ENCODE measurements at places on chromosomes 11 and 22. TPM values are rescaled to one million over a fixed set of nuclear protein-coding genes. Genes with fewer than 3 reads are reported as not detected.

ENDOD1 gene
- 40.3 TPM for total RNA-seq

TALDO1 gene
- total RNA-seq: 355 TPM

YPEL1 gene
- total RNA-seq: not detected

TMEM138 gene
- total RNA-seq: 29.1 TPM

FOLR1 gene
- total RNA-seq: not detected

ALDH3B2 gene
- total RNA-seq: 43.2 TPM

GRIK4 gene
- not detected for total RNA-seq

OR6T1 gene
- total RNA-seq: not detected

FAM181B gene
- total RNA-seq: 1.1 TPM

CASP1 gene
- total RNA-seq: 17.7 TPM

USP47 gene
- total RNA-seq: 30.3 TPM

MADD gene
- 14.1 TPM for total RNA-seq

DEPDC7 gene
- total RNA-seq: 2.1 TPM

NXPE2 gene
- total RNA-seq: not detected

MPPED2 gene
- total RNA-seq: not detected

RFPL2 gene
- not detected for total RNA-seq

KCNJ1 gene
- 0.07 TPM for total RNA-seq

NXPE1 gene
- not detected for total RNA-seq

EXT2 gene
- total RNA-seq: 73.3 TPM

OR5D14 gene
- not detected for total RNA-seq

DDIAS gene
- total RNA-seq: 8.7 TPM

SMTNL1 gene
- not detected for total RNA-seq

IL17REL gene
- not detected for total RNA-seq

KLHL35 gene
- 0.14 TPM for total RNA-seq

MMP3 gene
- 0.21 TPM for total RNA-seq

ELMOD1 gene
- total RNA-seq: not detected

MYBPC3 gene
- not detected for total RNA-seq

OR51B2 gene
- not detected for total RNA-seq

SHISA8 gene
- not detected for total RNA-seq

RGL4 gene
- not detected for total RNA-seq

OR2D2 gene
- not detected for total RNA-seq

RBMXL2 gene
- total RNA-seq: not detected

MYO18B gene
- total RNA-seq: not detected

ADAMTS15 gene
- 8.0 TPM for total RNA-seq

ATL3 gene
- total RNA-seq: 24.3 TPM

MUC5AC gene
- total RNA-seq: not detected

MMP8 gene
- total RNA-seq: not detected

ABTB2 gene
- total RNA-seq: 3.3 TPM

C22orf42 gene
- total RNA-seq: not detected

MOGAT2 gene
- total RNA-seq: not detected

ADORA2A gene
- not detected for total RNA-seq

RDX gene
- 69.4 TPM for total RNA-seq

ARHGAP42 gene
- 1.6 TPM for total RNA-seq

SLC43A3 gene
- 39.1 TPM for total RNA-seq

TRPM5 gene
- not detected for total RNA-seq

BTBD18 gene
- not detected for total RNA-seq

All from airway epithelial cell (primary cell).